ENCODE measurements at places on chromosomes 2 and 18.

DNA sequence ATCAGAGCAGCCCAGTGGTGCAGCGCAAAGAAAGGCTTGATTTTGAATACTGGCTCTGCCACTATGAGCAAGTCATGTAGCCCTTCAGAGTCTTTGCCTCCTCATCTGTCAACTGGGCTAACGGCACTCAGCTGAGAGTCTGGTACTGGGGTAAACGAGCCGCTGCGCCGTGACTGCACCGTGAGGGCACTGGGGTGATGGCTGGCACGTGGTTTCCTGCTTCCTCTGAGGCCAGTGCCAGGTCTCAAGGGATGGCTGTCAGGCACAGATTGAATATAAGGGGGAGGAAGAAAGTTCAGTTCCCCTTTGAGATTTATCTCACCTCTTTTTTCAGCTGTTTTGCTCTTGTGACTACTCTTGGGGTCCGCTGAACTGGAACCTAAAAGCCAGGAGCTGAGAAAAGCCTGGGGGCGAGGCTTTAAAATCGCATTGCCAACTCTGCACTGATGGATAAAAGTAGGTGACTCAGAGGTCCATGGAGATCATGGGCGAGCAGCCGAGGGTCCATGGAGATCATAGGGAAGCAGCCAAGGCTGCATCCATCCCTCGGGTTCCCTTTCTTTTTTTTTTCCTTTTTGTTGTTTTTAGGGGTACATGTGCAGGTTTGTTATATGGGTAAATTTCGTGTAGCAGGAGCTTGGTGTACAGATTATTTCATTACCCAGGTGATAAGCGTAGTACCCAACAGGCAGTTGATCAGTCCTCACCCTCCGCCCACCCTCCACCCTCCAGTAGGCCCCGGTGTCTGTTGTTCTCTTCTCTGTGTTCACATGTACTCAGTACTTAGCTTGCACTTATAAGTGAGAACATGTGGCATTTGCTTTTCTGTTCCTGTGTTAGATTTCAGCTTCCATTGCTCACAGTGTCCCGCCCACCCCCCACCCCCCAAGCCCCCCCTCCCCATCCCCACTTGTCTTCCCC lies 114.3 kb downstream of the SPP2 start:
- DNase-seq: no peak

- DNase-seq: no peak
Observed at GRCh38 chr2:23219666-23220065, 165.3 kb upstream of the KLHL29 start.

GRCh38 chr18:58590254-58590653 lies 38.6 kb downstream of the ALPK2 start:
- no peak for DNase-seq

- no peak for DNase-seq
Observed at GRCh38 chr2:184425083-184425482, 173.2 kb upstream of the ZNF804A start.

GRCh38 chr2:229566370-229566769 lies 148.0 kb downstream of the DNER start:
- no peak for DNase-seq

GRCh38 chr2:69559442-69560146 lies 83.9 kb downstream of the AAK1 start:
- no peak for DNase-seq
